ELF-1 (cell line): ENCODE measurements at places on chromosomes 2 and 18.

DNA sequence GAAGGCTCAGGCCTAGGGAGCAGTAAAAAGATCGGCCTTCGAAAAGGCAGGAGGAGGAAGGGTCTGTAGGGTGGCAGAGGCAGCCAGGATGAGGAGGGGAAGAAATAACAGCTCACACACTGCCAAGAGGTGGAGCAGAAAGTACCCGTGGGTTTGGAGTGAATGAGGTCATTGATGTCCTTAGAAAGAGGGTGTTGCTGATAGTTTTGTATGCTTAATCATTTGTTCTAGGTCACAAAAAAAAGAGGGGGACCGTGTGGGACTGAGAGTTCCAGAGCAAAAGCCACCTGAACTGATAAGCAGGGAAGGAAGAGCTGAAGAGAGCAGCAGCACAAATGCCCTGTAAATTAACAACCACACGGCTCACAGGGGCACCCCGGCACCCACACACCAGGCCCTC is 140.4 kb downstream of the FAM161A start:
- no peak for DNase-seq

GRCh38 chr18:73962256-73962655 is 185.4 kb downstream of the FBXO15 start:
- no peak for DNase-seq

GRCh38 chr2:53751728-53752127 is 15.9 kb upstream of the CHAC2 start:
- no peak for DNase-seq

DNA sequence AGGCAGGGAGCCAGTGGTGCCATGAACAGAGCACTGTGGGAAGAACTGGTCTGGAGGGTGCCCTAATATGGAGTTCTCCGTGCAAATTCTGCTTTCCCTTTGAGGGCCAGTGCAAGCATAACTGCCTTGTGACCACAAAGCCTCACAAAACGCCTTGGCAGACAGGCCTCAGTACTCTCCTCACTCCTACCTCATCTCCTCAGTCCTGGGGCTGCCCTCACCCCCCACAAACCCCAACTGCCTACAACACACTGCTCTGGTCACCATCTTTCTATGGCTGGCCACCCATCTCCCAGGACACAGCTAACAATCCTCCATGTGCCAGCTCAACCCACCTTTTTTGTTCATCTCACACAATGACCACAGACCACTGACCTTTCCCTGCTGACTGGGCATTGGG is 8.9 kb downstream of the COX5B start:
- DNase-seq: no peak

DNA sequence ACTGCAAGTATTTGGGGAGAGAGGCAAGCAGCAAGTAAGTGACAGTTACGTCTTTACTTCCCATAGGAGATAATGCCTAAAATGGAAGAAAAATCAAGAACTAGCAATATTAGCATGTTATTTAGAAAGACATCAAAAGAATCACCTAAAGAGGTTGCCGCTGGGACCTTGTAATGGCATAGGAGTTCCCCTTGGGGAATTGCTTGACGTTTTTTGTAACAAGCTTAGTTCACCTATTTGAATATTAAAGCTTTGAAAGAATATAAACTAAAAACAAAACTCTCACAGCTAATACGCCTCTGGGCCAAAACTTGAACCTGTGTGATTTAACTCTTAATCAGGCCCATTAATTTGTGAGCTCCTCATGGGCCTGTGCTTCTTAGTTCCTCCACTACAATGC is 89.0 kb downstream of the AAK1 start:
- no peak for DNase-seq

DNA sequence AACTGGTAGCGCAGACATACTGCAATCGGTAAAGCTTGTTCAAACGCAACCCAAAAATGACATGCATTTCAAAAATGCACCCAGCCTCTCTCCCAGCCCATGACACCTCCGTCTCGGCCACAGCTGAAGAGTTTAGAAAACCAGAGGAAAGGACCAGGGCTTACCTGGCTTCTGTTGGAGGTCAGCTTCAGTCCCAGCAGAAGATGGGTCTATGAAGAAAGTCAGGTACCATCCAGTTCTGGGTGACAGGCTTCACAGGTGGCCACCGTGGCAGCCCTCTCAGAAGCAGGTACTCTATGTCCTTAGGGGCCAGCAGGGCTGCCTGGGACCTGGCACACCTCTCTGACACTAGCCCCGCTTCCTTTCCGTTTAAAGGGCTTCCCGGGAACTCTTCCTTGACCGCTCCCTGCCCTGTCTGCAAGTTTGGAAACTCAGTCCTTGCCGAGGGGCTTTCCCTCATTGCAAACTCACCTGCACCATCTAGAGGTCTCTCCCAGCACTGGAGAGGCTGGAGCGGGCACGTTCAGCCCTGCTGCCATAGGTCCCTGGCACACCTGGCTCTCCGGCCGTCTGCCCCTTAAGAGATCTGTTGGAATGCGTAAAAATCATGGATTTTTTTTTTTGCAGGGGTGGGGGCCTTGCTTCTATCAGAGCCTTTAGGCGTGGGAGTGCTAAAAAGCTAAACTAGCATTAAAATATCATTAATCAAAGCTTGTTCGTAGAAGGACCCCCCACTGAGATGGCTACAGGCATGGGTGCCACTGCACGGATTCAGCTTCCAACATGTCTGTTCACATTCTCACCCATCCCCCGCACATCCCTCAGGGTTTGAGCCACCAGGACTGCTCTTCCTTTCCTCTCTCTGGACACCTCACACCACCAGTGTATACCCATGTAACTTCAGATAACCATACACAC is at the start of gene EDAR:
EDAR (minus strand) TSS at position 425 of the 918 bp plus-strand sequence. CDS start 58,206 bp downstream, outside the sequence.
- peak; percentile 88 for DNase-seq

DNA sequence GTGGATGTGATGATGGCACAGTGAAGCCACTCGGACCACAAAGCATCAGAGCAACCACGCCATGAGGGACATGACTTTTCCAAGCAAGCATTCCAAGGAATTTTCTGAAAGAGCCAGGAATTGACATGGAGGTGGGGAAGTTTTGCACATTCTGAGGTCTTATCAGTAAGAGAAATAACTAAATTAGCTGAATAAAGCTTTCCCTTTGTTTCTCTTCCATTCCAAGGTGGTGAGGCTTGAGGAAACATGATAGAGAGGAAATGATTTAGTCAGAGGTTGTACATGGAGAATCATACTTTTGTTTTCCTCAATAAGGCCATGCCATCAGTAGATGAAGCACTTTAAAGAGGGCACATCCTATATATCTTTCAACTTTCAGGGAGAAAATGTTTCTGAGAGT is 115.7 kb upstream of the MMADHC start:
- DNase-seq: no peak

DNA sequence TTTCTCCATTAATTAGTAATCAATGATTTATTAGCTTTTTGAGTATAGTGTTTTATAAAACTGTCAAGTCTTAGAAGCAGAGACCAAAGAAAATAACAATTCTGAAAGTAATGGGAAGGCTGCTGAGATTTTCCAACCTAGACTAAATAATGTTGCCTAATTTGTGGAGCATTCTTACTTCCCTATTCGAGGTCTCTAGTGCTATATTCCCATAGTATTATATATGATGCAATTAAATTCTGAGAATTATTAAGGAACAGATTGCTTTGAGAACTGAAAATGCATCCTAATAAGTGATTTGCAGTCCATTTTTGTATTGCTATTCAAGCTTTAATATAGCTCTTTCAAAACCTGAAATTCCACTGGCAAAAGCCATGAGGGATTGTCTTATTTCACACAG is 27.7 kb upstream of the DOCK10 start:
- DNase-seq: no peak

DNA sequence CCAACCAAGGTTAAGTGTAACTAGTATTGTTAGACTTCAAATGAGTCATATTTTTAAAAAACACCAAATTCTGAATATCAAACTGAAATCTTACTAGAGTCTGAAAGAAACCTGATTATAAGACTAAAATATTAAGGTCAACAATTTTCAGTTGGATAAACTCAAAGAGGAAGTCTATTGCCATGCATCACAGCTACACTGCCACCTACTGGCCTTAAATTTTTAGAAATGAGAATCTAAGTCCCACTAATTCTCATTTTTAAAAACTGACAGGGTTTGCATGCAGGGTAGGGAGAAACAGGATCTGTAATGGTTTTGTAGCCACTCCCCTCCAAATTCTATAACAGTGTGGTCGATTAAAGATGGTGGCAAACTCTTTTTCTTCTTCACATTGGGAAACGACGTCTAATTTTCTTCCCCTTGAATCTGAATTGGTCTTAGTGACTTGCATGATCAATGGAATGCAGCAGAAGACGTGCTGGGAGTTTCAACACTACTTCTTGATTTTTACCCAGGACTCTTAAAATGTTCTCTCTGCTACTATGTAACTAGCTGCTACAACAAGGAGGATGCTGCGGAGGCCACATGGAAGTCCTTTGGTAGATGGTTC is 176.1 kb upstream of the SESTD1 start:
- no peak for DNase-seq

DNA sequence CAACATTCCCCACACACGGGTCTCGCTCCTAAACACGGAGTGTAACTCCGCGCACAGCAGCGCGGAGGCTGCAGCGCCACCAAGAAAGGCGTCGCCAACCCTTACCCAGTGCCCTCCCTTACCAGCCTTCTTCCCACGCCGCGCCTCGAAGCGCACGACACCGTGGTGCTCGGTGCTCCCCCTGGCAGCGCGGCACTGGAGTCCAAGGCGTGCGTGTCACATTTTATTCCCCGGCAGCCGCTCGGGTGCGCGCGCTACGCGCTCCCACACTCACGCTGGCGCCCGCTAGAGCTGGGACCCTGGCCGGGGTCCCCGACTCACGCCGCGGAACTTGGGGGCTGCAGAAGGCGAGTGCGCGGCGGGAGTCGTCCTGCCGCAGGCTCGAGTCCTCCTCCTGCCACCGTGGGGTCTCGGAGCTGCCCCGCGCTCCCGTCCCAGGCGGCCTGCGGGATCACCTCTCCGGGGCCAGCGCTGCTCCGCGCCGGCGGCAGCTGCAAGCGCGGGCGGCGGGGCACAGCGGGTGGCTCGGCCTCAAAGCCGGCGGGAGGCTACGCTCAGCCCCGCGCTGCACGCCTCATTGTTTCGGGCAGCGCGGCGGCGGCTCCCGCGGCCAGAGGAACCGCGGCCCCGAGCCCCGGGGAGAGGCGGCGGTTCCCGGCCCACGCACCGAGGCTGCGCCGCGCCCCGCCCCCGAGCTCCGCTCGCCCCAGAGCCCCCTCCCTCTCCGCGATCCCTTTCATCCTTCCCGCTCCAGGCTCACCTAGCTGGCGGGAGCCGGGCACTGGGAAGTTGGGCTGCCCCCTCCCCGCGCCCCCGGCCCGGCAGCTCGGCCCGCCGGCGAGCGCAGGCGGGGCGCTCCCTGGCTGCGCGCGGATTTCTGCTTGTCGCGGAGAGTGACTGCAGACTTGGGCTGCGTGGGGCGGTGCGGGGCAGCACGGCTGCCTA is at the start of gene ST6GAL2:
ST6GAL2 (minus strand) TSS at position 197 of the 945 bp plus-strand sequence. CDS start 42,190 bp downstream, outside the sequence.
- peak; percentile 32 for DNase-seq
